ENCODE measurements at places on chromosomes 6 and 20.

DNA sequence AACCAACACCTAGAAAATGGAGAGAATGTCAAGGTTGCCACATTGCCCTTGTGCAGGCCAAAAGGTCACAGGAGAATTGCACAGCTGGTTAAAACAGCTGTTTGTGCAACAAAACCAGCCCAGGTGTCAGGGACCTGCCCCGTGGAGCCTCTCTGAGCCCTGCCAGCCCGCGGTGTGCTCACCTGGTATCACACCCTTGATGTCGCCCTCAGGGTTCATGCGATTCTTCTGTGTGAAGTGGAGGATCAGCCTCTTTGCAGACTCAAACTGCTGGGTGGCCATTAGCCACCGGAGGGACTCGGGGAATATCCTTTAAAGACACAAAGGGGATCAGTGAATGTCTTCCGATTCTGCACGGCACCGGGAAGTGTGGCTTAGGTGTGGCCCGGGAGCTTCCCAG, 39.2 kb downstream of the PSMG4 start:
- DNase-seq, result no peak

GRCh38 chr6:111250791-111251354, 163.6 kb downstream of the SLC16A10 start:
- DNase-seq, result no peak

- DNase-seq, result no peak
Measured at GRCh38 chr6:75504465-75505222, 11.0 kb upstream of the FILIP1 start.

DNA sequence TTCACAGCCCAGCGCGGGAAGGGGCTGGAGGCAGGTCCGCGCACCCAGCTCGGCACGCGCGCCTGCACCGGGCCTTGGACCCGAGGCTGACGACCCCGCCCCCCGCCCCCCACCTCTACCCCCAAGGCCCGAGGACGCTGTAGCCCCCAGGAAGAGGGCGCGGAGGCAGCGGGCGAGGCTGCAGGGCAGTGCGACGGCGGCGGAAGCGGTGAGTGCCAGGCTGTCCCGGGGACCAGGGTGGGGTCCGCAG, 1.2 kb downstream of the LIME1 start:
- no peak for DNase-seq

GRCh38 chr20:22836877-22837276, 198.2 kb upstream of the SSTR4 start:
- DNase-seq, result no peak

DNA sequence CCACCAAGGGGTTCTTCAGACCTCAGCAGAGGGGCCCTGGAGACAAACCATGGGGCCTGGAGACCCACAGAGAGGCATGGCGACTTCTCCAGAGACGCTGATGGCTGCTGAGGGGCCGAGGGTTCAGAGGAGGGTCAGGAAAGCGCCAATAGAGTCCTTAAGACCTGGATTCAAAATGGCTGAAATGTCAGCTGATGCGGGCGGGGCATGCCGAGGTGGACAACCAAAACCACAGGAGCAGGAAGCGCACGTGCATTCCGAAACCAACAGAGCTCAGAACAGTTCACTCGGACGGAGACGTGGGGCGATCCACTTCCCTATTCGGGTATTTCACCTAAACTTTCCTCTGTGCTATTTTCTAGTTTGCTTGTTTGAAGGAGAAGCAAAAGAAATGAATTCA, 99.9 kb upstream of the RIN2 start:
- DNase-seq, result no peak

- DNase-seq, result no peak
Measured at GRCh38 chr20:19275038-19275629, 62.7 kb downstream of the SLC24A3 start.

GRCh38 chr6:118288355-118289124, 259.6 kb upstream of the PLN start:
- peak; percentile 20 for DNase-seq

DNA sequence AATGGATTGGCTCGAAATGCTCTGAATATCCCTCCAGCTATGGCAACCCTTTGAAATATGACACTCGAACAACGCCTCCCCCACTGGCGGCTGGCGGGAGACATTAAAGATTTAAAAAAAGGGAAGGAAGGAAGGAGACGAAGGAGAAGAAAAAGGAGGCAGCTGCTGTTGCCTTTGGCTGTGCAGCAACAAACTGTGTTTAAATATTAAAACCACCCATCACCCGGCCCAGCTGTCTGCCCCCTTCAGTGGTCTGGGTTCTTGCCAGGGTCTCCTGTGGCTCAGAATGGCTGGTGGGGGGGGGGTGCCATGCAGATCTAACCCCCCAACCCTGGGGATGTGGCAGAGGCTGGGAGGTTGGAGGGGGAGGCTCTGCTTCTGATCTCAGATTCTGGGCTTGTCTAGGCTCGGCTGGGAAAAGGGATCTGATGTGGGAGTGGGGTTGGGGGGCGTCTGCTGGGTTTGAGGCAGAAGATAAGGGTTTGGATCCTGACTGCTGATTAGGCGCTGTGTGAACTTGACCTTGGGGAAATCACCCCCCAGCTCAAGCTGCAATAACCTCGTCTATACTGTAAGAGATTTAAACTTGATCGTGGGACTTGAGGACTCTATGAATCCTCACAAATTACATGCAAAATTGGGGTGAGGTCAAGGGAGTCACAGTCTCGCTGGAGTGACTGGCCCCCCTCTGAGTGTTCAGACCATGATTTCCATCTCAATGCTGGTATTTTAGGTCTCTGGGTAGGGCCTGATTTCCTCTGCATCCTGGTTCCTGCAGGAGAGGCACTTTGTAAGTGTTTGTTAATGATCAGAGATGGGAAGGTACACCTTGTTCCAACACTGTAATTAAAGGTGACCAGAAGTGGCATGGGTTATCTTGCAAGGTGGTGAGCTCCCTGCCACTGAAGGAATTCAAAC, 40.3 kb upstream of the BLCAP start:
- no peak for DNase-seq

DNA sequence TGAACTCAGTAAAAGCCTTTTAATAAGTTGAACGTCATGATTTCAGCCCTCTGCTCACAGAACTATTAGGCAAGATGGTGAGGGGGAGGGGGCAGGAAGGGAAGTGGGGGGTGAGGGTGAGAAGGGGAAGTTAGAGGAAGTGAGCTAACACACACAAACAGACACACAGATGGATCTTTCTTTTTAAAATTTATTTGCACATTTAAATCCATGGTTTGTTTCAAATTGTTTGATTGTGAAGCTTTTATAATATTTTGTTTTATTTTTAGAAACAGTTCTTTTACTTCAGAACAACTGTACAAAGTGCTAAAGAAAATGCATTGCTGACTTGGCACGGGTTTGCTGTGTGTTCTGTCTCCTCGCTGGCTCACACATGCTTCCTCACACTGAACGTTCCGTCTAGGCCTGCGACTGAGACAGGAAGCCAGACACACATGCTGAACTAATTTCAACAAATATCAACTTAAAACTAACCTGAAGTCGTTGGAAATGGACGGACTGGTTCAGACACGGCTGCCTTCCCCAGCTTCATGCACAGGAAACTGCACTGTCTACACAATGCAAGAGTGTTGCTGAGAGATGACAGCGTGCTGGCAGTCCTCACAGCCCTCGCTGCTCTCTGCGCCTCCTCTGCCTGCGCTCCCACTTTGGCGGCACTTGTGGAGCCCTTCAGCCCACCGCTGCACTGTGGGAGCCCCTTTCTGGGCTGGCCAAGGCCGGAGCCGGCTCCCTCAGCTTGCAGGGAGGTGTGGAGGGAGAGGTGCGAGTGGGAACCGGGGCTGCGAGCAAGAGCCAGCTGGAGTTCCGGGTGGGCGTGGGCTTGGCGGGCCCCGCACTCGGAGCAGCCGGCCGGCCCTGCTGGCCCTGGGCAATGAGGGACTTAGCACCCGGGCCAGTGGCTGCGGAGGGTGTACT, 8.1 kb upstream of the ZBP1 start:
- DNase-seq, result no peak

DNA sequence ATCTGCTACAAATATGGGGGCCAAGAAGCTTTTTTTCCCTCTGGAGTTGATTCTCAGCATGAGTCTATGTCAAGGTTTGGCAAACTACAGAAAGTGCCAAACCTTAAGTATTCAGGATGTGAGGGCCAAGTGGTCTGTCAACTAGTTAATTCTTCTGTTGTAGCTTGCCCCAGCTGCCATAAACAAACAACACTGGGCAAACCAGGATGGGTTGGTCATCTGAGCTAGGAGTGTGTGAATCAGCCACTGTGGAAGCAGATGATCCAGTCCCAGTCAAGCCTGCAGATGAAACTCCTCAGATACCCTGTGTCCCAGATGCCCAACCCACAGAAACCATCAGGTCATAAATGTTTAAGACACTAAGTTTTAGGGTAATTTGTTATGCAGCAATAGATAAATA, 103.0 kb upstream of the MOCS1 start:
- DNase-seq, result no peak
